EH (cell line): ENCODE measurements at places on chromosomes 2 and 18.

DNA sequence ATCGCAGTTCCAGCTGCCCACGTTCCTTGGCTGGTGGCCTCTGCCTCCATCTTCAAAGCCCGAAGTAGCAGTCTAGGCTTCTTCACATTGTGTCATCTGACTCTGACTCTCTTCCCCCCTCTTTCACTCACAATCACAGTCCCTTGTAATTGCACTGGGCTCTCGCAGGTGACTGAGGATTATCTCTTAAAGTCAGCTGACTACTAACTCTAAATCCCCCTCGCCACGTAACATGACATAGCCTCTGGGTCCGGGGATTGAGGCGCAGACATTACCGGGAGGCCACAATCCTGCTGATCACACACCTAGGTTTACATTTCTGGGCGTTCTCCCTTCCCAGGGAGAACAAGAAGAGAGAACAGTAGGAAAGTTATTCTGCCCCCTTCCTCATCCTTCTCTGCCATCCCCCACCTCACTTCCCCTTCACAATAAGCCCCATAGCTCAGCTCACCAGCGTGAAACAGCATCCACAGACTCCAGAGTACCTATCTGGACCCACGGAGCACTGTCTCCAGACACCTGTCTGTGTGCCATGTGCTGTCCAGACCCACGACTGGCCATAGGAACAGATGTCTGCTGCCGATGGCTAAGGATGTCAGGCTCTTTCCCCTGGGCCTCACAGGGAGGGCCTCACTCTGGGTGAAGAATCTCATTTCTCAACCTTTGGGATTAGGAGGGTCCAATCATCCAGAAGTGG, 64.3 kb upstream of the FZD7 start:
- no peak for DNase-seq

DNA sequence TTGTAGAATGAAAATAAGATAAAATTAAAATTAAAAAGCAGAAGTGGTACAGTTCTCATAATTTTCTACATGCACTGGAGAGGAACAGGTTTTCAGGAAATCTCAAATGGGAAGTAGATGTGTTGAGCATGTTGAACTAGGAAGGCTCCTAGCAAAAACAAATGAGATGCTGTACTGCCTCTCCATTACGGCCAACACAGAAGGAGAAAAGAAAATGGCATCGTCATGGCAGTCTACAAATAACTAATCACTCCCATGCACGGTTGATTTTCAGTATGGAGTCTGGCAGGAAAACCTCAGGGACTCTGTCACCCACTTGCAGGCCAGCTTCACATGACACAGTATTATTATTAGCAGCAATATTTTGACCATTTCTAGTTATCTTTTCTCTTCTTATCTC, 278.7 kb downstream of the NRXN1 start:
- no peak for DNase-seq

DNA sequence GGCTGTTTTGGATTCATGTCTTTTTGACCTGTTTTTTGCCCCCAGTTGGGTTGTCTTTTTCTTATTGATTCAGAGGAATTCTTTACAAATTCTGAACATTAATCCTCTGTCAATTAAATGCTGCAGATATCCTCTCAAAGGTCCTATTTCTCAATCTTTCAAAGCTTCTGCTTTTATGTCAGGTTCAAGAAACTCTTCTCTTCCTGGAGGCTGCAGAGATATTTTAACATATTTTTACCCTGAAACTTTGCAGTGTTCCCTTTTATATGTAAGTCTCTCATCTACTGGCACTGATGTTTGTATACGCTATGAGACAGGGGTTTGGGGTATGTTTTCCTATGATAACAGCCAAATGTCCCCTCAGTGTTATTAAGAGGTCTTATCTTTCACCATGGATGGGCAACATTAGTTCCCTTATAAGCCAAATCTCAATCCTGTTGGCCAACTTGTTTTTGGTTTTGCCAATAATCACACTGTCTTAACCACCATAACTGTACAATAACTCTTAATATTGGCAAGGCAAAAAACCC, 159.3 kb downstream of the HDAC4 start:
- DNase-seq, result no peak

- no peak for DNase-seq
These were observed 28.9 kb downstream of the MGAT5 start for GRCh38 chr2:134282629-134283400.

- no peak for DNase-seq
These were observed 23.6 kb downstream of the KANSL1L start for GRCh38 chr2:210147614-210148013.

DNA sequence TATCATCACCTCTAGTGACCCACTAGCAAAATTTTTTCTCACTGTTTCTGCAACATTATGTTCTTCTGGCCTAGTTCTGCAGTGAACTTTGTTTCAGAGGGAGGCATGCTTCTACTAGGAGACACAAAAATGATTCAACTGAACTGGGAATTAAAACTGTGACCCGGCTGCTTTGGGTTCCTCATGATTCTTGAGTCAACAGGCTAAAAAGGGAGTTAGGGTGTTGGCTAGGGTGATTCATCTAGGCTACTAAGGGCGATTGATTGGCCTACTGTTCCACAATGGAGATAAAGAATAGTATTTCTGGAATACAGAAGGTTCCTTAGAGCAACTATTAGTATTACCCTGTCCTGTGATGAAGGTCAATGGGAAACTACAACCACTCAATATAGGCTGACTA, 179.5 kb downstream of the PPP1R1C start:
- DNase-seq, result no peak

GRCh38 chr2:238380336-238380735, 46.4 kb upstream of the ASB1 start:
- no peak for DNase-seq

GRCh38 chr2:21438949-21439348, 315.2 kb downstream of the TDRD15 start:
- peak; percentile 18 for DNase-seq

DNA sequence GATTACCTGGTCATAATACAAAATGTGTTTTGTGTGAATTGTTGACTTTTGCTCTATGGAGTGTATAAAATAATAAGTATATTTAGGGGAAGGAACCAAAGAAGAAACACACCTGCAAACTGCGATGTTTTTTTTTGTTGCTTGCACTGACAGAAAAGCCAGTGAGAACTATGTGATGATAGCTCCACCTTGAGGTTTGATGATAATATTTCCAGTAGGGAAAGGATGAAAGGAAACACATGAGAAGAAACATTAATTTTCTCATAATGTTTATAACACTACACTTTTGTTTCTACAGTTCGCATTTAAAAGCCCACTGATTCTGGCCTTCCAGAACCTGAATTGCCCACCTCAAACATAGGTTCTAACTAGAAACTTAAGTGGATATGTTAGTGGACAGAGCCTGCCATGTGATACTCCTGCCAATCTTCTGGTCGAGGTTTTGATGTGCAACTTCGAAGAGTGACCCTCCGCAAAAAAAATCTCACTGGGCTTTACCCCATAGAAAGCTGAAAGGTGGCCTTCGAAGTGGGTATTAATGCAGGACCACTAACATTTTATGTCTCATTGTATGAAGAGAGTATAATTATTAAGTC, 476.4 kb upstream of the SPHKAP start:
- DNase-seq, result peak; percentile 63

GRCh38 chr18:79768745-79769144, 29.0 kb upstream of the KCNG2 start:
- no peak for DNase-seq

DNA sequence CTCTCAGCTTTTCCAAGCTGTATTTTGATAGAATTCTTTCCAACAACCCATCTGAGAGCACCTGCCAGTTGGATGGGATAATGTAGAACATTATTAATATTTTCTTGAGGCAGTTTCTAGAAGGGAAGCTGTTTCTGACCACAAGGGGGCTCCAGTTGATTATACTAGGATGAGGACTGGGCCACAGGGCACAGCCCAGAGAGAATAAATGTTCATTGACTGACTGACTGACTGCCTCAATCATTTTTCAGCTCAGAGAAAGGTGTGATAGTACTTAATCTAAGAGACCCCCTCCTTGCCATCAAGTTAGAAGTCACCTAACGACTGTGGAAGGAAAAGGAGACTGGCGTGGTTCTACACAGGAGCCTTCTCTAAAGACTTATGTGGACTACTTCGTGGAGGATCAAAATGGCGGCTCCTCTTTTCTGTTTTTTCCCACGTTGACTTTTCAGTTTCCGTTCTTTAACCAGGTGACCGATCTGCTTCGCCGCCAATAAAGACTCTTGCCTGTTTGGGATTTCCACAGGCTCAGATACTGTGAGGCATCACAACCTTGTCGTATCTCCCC, 31.9 kb upstream of the CREG2 start:
- DNase-seq, result peak; percentile 74

DNA sequence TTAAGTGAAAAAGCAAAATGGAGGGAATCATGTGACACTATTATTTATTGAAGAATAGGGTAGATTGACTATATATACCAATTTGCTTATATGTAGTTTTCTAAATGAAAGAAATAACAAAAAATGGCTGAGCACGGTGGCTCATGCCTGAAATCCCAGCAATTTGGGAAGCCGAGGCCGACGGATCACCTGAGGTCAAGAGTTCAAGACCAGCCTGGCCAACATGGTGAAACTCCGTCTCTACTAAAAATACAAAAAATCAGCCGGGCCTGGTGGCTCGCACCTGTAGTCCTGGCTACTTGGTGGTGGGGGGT, 59.3 kb upstream of the MYCN start:
- DNase-seq, result no peak

DNA sequence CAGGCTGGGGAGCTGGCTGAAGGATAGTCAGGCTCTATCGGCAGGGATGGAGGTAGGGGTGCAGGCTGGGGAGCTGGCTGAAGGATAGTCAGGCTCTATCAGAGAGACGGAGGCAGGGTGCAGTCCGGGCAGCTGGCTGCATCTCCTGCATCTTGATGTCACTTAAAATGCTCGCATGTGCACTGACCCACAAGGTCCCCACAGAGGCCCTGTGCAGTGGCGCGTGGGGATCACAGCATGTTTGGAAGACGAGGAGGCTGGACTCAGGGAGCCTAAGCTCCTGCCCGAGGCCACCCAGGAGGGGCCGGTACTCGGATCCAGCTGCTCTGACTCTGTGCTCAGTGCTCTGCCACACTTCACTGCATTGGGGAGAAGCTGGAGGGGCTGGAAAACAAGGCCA, 189.0 kb upstream of the HDAC4 start:
- no peak for DNase-seq

DNA sequence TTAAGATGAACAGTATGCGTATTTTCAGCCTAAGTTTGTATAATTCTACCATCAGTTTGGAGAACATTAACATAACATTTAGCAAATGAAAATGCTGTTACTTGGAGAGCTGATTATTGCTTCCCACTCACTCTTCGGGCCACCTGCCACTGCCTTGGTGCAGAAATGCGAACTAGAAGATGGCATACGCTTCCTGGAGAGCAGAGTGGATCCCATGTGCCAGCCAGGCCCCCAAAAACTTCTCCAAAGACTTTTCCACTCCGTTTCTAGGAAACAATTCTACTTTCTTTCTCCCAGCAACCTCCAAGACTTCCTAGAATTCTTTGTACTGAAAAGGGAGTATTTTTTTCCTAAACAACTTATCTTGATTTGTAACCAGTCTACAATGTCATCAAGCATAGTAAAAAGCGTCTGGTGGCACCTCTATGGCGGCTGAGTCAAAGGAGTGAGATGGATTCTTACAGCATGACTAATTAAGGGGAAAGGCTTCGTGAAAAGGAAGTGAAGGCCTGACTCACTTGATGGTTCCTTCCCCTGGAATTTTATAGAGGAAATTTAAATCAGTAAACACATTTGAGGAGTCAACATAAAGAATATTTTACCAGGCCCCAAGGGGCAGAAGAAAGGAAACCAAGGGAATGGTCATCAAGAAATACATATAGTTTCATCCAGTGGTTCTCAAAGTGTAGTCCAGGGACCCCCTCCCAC, 36.6 kb downstream of the FEZ2 start:
- peak; percentile 98 for DNase-seq

GRCh38 chr2:73614105-73614504, 28.1 kb downstream of the NAT8 start:
- no peak for DNase-seq

- DNase-seq, result no peak
These were observed 184.4 kb downstream of the FHOD3 start for GRCh38 chr18:36481935-36482334.

DNA sequence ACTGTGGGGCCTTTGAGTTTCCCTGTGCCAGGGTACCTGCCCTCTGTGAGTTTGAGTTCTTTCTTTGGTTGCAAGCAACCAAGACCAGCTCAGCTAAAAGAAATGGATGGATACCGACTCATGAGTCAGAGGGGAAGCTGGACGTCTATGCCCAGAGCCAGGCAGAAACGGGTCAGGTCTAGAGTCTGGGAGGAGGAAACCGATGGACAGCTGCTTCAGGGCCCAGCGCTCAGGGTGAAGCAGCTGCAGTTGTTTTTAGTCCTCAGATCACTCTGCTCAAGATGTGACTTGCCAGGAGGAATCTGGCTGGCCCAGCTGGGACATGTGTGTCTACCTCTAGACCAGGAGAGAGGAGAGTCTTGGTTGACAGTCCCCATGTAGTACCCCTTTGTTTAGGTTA, 10.1 kb upstream of the TYMS start:
- no peak for DNase-seq

- DNase-seq, result no peak
These were observed 124.9 kb upstream of the SMAD7 start for GRCh38 chr18:49075681-49076080.

DNA sequence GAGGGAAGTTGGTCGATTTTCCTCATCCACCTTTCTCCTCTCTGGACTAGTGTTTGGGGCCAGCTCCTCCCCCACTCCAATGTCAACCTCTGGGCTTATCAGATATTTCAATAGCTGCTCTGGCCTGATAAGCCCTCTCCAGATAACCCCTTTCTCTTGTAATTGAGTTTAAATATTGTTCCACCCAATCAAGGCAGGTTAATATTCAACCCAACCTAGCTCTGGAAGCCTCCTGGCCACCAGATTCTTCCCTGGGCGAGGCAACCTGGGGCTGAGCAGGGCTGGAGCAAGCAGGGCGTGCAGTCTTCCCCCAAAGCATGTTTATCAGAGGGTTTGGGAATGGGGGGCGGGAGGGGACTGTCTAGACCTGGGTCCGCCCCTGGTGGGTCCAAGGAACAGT, 73.8 kb downstream of the TFCP2L1 start:
- DNase-seq, result no peak

DNA sequence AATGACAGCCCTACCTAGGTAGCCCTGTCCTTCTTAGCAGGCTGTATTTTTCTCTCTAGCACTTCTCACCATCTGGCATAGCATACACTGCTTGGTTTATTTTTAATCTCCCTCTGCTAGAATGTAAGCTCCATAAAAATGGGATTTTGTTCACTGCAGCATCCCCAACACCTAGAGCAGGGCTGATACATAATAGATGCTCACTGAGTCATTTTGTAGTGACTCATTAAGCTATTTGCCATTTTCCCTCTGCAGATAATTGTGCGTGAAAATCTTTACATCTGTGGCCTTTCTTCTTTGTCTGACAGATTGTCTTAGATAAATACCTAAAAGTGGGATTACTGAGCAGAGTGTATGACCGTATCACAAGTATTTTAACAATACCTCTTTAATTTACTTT, 82.5 kb downstream of the CERS6 start:
- DNase-seq, result peak; percentile 60

GRCh38 chr2:7024261-7024660, 107.0 kb downstream of the RNF144A start:
- DNase-seq, result no peak

DNA sequence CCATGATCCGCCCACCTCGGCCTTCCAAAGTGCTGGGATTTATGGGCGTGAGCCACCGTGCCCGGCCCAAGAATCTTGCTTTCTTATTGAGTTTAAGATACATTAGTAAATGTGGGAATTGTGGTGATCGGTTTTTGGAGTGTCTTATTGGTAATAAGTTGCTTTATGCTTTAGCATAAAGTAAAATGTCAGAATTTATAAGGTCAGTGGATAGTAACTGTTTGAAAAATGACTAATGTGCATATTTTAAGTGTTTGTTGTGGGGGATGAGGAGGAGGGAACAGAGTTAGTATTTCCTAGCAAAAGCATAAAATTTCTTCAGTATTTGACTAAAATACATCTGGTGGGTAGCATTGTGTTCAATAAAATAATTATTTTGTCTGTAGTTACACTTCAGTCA, 77.4 kb downstream of the SLC39A10 start:
- peak; percentile 38 for DNase-seq
